ENCODE measurements at places on chromosomes 5 and 9. TPM values are rescaled to one million over a fixed set of nuclear protein-coding genes. Genes with fewer than 3 reads are reported as not detected.

Gene BARHL1
- polyA plus RNA-seq: not detected

Gene VLDLR
- polyA plus RNA-seq: 36.8 TPM

Gene ADGRD2
- polyA plus RNA-seq: not detected

Gene PCDHGA5
- polyA plus RNA-seq: 3.0 TPM

Gene PFN3
- 1.1 TPM for polyA plus RNA-seq

DNA sequence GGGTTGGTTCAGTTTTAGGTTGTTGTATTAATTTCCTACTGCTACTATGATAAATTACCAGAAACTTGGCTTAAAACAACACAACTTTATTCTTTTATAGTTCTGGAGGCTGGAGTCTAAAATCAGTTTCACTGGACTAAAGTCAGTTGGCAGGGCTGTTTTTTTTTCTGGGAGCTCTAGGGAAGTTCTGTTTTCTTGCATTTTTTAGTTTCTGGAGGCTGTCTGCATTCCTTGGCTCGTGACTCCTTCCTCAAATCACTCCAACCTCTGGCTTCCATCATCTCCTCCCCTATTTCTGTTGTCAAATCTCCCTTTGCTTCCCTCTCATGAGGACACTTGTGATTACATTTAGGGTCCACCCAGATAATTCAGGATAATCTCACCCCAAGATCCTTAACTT, 51.3 kb upstream of the SUB1 start:
- no peak for DNase-seq

Gene SPINK6
- not detected for polyA plus RNA-seq

- DNase-seq: no peak
These were observed 339.3 kb downstream of the SLIT3 start for GRCh38 chr5:168961681-168962080.

Gene LCN12
- polyA plus RNA-seq: 21.8 TPM

Gene HTR1A
- not detected for polyA plus RNA-seq

GRCh38 chr9:124033348-124033747, 21.8 kb downstream of the LHX2 start:
- no peak for DNase-seq

- DNase-seq: no peak
These were observed 19.7 kb downstream of the RIOK2 start for GRCh38 chr5:97163360-97163764.

GRCh38 chr5:141850244-141850768, 27.9 kb downstream of the PCDH1 start:
- no peak for DNase-seq

- DNase-seq: no peak
These were observed 40.6 kb downstream of the TNFSF8 start for GRCh38 chr9:114889802-114890224.

DNA sequence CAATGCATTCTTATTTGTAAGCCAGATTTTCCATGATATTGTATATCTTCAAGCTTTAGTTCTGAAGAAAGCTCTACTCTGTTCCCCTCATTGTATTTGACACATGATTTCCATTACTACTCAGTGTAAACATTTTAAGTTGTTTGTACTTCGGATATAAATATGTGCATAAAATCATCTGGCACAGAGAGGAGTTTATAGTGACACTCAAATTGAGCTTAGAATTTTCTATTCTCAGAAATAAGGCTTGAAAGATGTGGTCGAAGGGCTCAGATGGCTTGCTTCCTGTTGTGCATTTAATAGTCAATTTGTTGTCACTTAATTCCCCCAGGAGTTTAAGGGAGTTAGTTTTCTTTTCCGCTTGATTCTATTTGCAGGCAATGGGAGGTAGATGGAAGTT, 88.8 kb downstream of the PPIC start:
- no peak for DNase-seq

All from right renal pelvis (tissue), 4 donors.